ENCODE measurements at places on chromosomes 1 and 21.

DNA sequence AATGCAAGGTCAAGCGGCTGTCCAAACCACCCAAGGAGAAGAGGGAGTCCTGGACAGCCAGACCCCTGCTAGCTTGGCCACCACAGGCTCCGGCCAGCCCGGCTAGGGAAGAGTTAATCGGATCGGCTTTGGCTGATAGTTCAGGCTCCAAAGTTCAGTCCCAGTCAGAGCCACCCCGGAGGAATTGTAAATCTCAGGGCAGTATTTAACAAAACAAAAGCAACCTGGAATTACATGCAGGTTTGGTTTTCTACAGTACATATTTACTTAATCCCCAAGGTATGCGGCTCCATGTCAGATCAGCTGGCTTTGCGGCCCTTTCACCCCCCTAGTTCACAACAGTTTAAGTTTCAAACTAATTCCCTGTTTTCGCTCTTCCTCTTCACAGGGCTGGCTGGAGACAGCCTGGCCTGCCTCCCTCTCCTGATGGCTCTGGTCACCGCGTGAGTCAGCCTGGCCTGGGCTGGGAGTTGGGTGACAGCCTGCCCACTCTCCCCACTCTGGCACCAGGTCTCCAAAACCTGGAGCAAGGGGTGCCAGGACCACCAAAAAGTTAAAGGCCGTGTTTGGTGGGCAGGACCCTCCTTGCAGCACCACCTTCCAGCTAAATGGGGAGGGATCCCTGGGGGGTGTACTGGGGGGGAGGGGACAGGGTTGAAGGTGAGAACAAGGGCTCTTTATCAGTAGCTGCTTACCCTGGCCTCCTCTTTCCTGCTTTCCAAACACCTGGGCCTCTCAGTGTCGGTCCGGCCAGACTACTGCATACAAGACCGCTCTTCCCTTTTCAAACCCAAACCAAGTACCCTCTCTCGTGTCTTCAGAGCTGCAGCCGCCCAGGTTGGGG lies 1.9 kb downstream of the DHRS3 start:
- no peak for DNase-seq

GRCh38 chr21:40730426-40730800 lies 116.5 kb downstream of the DSCAM start:
- no peak for DNase-seq

- no peak for DNase-seq
These were observed 7.5 kb downstream of the COL9A2 start for GRCh38 chr1:40309374-40310128.

DNA sequence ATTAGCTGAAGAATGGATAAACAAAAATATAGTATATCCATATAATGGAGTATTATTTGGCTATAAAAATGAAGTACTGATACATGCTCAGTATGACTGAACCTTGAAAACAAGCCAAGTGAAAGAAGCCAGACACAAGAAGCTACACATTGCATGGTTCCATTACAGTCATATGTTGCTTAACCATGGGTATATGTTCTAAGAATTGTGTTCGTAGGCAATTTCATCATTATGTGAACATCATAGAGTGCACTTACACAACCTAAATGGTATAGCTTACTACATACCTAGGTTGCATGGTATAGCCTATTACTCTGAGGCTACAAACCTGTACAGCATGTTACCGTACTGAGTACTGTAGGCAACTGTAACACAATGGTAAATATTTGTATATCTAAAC lies 28.6 kb upstream of the FCAMR start:
- DNase-seq = no peak

DNA sequence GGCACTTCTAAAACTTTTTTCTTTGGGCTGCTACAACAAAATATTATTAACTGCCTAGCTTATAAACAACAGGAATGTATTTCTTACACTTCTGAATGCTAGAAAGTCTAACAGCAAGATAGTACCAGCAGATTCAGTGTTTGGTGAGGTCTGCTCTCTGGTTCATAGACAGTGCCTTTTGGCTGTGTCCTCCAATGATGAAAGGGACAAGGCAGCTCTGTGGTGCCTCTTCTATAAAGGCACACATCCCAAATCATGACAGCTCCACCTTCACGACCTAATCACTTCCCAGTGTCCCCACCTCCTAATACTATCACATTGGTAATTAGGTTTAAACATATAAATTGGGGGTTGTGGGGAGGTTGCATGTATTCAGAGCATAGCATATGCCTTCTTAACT lies 9.5 kb downstream of the CFH start:
- no peak for DNase-seq

GRCh38 chr1:8670371-8670818 lies 147.0 kb downstream of the RERE start:
- no peak for DNase-seq

GRCh38 chr21:34524646-34525601 lies 12.9 kb upstream of the KCNE1 start:
- no peak for DNase-seq

GRCh38 chr1:11345971-11346715 lies 73.1 kb downstream of the UBIAD1 start:
- no peak for DNase-seq

GRCh38 chr1:177710696-177711620 lies 258.9 kb downstream of the SEC16B start:
- DNase-seq = no peak

DNA sequence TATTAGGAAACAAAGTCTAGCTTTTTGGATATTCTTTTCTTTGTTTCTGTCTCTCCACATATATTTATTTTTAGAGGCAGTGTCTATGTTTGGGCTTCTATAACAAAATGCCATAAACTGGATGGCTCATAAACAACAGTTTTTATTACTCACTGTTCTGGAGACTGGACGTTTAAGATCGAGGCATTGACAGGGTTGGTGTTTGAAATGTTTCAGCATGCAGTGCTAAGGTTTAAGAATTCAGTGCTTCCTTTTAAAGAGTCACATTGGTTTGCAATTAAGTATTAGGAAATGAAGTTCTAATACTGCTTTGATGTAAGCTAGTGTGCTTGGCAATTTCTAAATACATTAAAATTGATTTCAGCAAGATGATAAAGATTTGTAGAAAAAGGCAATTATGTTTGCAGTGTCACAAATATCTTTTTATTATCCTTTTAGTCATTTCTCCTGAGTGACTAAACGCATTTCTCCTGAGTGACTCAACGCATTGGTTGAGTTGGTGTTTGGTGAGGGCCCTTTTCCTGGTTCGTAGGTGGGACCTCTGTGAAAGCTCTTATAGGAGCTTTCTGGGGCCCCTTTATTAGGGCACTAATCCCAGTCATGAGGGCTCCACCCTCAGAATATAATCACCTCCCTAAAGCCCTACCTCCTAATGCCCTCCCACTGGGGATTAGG lies 317.0 kb downstream of the USP25 start:
- no peak for DNase-seq

- DNase-seq = no peak
These were observed 9.8 kb downstream of the THAP3 start for GRCh38 chr1:6634371-6635052.

GRCh38 chr1:2124446-2125198 lies 70.0 kb downstream of the FAAP20 start:
- DNase-seq = no peak

- no peak for DNase-seq
These were observed 73.3 kb downstream of the HSF2BP start for GRCh38 chr21:43585924-43586413.

- no peak for DNase-seq
These were observed 156.7 kb downstream of the NR5A2 start for GRCh38 chr1:200184196-200184595.

DNA sequence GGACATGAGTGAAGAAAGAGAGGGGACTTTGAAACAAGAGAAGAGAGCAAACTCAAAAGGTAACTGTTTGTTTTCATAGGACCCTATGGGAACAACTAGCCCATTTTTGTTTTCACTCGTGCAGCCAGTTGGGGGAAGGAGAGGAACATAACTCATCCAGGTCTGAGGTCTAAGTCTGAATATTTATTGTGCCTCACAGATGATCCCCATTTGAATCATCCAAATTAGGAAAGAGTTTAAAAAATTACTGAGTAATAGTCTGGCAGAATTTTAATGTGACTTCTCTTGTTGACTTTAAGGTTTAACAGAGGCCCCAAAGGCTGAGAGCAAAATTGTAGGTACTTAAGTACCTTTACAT lies 10.4 kb upstream of the TSPAN2 start:
- peak; percentile 17 for DNase-seq

- no peak for DNase-seq
These were observed 121.9 kb downstream of the TIAM1 start for GRCh38 chr21:31222142-31222541.

DNA sequence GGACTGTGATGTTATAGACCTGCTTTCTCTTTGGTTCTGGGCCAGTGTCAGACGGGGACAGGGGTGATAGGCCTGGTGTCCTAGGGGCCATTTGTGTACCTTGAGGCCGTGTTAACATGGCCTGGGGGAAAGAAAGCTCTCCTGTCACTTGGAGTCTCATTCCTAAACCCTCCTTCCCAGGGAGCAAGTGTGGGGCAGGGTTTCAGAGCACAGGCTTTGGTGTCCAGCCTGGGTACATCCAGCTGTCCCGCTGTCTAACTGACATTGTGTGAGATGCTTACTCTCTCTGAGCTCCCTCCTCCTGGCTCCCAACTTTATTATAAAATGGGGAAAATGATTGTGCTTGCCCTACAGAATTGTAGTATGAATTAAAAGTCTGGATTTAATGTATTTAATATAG lies 32.6 kb upstream of the EPHA8 start:
- DNase-seq = no peak

GRCh38 chr21:42027085-42027821 lies 17.1 kb upstream of the ZBTB21 start:
- DNase-seq = no peak

DNA sequence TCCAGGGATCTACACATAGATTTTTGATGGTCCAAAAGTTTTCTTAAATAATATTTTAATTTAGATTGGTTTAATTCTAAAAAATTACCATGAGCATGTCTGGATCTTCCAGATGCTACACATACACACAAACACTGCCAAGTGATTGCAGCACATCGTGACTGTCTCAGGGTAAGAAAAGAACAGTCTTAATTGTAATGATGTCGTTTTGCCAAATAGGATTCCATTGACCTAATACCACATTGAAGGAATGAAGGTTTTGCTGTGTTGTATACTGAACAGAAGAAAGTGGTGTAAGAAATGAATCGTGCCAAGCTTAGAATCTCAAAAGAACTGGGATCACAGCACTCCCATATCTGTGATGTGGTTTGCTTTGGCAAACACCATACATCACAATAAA lies 633.3 kb upstream of the CAMK1G start:
- DNase-seq = no peak

DNA sequence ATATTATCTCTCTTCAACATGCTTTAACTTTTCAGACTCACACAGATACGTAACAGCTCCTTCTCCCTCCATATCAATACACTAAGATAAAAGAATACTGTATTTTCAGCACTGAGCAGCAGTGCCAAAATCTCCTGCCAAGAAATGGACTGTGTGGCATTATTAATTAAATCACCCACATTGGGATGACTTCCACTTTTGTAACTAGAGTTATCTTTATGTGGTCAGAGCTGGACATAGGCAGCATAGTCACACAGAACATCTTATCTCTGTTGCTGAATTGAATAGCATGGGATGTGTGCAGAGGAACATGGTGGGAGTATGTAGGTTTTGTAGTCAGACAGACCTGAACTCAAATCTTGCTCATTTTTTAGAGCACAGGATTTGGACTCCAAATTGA lies 41.4 kb upstream of the CACYBP start:
- no peak for DNase-seq

DNA sequence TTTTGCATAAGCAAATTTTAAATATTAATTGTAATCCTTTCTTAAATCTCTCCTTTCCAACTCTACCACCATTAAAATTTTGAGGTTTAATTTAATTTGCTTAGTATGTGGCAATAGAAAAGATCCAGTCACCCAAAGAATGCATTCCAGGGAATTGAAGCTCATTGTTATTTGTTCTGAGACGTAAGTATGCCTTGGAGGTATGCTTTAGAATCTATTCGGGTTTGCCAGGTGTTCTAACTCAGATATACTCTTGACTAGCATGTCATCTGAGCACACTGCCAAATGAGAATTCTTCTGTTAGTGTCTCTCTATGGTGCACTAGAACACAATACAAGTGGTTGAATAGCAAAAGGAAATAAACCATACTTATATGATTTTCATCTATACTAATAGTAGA lies 813.6 kb upstream of the ADGRL2 start:
- DNase-seq = no peak

- no peak for DNase-seq
These were observed 3.9 kb upstream of the SYNC start for GRCh38 chr1:32706491-32706890.

- DNase-seq = no peak
These were observed 263.4 kb upstream of the SNX7 start for GRCh38 chr1:98398092-98398491.

DNA sequence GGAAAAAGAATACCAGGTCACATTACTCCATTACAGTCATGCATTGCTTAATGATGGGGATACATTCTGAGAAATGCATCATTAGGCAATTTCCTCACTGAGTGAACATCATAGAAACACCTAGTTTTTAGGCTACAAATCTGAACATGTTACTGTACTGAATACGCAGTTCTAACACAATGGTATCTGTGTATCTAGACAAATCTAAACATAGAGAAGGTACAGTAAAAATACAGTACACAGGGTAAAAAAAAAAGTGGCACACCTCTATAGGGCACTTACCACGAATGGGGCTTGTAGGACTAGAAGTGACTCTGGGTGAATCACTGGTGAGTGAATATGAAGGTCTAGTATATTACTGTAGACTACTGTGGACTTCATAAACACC lies 115.7 kb downstream of the AKT3 start:
- DNase-seq = no peak

- no peak for DNase-seq
These were observed 198.9 kb downstream of the NTNG1 start for GRCh38 chr1:107339775-107340174.

DNA sequence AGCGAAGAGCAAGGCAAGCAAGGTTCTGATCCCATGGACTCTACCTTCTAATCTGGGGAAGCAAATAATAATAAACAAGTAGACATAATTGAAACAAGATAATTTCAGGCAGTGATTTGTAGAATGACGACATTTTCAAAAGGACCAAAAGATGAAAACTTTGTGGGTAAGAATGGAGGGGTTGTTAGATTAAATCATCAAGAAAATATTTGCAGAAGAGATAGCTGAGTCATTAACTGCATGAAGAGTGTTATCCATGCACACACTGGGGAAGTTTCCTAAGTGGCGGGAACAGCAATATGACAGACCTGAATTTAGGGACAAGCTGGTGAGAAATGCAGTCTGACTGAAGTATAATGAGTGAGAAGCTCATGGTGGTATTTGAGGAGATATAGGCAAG lies 583.1 kb upstream of the RGS18 start:
- no peak for DNase-seq

GRCh38 chr1:78126506-78126905 lies 80.7 kb downstream of the GIPC2 start:
- no peak for DNase-seq

GRCh38 chr1:211870156-211870555 lies 39.6 kb upstream of the LPGAT1 start:
- no peak for DNase-seq

- DNase-seq = no peak
These were observed 27.8 kb upstream of the RNF187 start for GRCh38 chr1:228459091-228459993.

All from effector CD8-positive, alpha-beta T cell (primary cell).